Right atrium auricular region (tissue), 2 donors: ENCODE measurements at places on chromosomes 13 and 19.

DNA sequence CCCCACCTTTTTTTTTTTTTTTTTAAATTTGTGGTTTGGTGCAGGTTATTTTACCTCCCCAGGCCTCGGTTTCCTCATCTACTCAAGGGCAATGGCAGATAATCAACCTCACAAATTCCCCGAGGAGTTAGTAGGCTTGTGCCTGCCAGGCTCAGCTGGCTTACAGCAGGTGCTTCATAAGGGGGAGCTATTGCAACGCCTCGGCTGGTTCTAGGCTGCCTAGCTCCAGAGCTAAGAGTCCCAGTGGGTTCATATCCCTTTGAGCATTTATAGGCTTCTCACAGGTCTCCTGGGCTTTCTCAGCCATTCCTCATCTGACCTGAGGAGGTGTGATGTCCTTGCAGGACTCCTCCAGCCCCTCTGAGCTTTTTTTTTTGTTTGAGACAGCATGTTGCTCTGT lies 10.6 kb downstream of the BCKDHA start:
- peak overlapping the region; percentile 71 for H3K27ac ChIP-seq
- no peak overlapping the region for H3K4me3 ChIP-seq
- H3K36me3 ChIP-seq = peaks cover 9% of the 10 kb centered on the region
- peaks cover 50% of the 10 kb centered on the region for H3K4me1 ChIP-seq
- no peaks in the 10 kb centered on the region for H3K27me3 ChIP-seq
- DNase-seq = no peak

DNA sequence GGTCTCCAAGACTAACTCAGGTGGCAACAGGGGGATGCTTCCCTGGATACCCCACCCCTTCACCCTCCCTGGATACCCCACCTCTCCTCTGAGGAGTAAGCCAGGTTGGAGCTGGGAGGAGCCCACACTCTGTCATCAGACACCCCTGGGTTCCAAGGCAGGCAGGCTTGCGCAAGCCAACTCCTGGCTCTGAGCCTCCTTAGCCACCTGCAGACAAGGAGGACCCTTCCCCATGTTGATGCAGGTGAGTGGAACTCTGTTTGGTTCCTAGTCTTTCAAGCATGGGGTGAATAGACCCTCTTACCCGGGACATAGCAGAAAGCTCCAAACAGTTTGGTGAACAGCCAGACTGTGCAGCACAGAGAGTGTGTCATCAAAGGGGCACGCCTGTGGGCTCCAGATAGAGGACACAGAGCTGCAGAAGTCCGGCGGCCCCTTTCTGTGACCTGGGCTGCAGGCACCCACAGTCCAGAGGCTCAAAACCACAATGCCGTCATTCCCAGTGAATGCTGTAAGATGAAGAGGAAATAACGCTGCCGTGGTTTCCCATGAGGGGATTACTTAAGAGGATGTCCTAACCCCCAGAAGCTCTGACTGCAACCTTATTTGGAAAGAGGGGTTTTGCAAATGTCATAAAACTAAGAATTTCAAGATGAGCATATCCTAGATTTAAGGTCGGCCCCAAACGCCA lies 12.1 kb upstream of the HAS1 start:
- no peak overlapping the region for H3K4me3 ChIP-seq
- H3K4me1 ChIP-seq = no peaks in the 10 kb centered on the region
- no peaks in the 10 kb centered on the region for H3K27me3 ChIP-seq
- no peaks in the 10 kb centered on the region for H3K36me3 ChIP-seq
- peak; percentile 81 for DNase-seq
- no peak overlapping the region for H3K27ac ChIP-seq

DNA sequence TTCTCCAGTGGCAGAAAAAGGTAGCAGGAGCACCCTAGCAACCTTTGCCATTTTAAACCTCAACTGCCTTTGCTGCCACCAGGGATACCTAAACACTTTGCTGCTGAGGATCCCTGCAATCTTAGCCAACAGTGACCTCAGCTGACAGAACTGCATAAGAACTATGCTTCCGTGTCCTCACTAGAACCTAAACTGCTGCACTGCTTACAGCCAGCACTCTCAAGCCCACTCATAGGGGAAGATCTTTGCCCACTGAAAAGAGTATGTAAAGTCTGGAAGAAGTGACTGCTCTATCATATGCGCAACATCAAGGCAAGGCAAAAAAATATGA lies 270.0 kb upstream of the PCDH20 start:
- no peaks in the 10 kb centered on the region for H3K36me3 ChIP-seq
- H3K27me3 ChIP-seq = no peaks in the 10 kb centered on the region
- no peak overlapping the region for H3K27ac ChIP-seq

DNA sequence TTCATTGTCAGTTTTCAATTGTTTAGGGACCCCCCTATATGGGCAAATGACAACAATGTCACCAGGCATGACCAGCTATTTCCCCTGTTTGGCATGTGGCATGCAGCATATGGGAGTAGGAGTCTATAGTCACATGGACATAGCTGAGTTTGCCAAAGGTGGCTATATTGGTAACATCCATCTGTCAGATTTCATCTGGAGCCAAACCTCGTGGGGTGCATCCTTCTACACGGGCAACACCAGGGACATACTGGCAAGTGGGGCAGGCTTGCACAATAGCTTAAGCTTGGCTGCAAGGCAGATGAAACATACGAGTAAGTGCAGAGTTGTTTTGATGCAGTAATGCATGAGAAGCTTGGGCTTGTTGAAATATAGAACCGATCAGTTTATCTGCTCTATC lies 24.5 kb upstream of the ZNF816 start:
- no peak for DNase-seq
- H3K4me3 ChIP-seq = no peak overlapping the region
- no peaks in the 10 kb centered on the region for H3K4me1 ChIP-seq
- H3K27ac ChIP-seq = no peak overlapping the region
- H3K27me3 ChIP-seq = no peaks in the 10 kb centered on the region

DNA sequence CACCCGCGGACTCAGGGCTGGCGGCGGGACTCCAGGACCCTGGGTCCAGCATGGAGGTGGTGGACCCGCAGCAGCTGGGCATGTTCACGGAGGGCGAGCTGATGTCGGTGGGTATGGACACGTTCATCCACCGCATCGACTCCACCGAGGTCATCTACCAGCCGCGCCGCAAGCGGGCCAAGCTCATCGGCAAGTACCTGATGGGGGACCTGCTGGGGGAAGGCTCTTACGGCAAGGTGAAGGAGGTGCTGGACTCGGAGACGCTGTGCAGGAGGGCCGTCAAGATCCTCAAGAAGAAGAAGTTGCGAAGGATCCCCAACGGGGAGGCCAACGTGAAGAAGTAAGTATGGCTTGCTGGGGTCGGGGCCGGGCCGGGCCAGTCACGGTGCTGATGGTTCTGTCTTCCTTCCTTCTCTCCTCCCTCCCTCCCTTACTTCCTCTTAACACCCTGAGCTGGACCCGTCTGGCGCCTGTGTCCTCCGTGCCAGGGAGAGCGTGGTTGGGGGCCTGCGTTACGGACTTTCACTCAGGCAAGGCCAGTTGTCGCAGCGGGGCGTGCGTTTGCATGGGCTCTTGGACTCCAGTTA lies 1.4 kb downstream of the STK11 start:
- H3K4me3 ChIP-seq = peak overlapping the region; percentile 79
- H3K27me3 ChIP-seq = no peaks in the 10 kb centered on the region
- H3K4me1 ChIP-seq = peaks cover 58% of the 10 kb centered on the region
- peak overlapping the region; percentile 89 for H3K27ac ChIP-seq

DNA sequence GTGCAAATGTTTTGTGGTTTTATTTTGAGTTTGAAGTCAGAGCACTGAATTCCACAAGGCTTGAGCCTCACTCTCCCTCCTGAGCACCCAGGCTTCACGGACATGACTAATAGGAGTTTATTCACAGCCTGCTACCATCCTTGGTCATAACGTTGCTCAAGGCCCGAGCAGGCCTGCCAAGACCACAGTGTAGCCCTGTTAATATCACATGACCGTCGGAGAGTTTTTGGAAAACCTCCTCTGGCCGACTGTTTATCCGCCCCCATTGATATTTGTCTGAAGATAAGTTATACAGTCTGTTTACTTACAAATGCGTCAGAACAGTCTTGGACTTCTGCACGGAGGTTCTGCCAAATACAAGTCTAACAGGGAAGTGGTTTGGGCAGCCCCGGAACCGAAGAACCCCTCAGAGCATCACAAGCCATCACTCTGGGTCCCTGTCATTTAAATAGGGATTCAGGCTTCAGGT lies 89.9 kb downstream of the COL4A2 start:
- H3K27ac ChIP-seq = peak overlapping the region; percentile 83
- peak; percentile 98 for DNase-seq
- no peak overlapping the region for H3K4me3 ChIP-seq

DNA sequence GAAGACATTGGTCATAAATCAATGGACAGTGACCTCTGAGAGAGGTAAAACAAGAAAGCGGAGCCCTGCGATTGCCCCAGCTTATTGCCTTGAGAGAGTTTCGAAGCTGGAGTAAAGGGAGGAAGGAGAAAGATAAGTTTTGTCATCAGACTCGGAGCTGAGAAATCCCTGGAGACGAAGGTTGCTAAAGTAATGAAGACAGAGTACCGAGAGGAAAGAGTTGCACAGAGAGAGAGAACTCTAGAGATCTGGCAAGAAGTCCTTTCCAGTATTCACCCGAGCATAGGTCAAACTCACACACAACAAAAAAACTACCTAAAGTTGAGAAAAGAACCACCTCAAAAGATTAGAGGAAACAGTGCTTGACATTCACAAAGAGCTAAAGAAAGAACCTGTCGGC lies 472.0 kb downstream of the DACH1 start:
- H3K27me3 ChIP-seq = no peaks in the 10 kb centered on the region

DNA sequence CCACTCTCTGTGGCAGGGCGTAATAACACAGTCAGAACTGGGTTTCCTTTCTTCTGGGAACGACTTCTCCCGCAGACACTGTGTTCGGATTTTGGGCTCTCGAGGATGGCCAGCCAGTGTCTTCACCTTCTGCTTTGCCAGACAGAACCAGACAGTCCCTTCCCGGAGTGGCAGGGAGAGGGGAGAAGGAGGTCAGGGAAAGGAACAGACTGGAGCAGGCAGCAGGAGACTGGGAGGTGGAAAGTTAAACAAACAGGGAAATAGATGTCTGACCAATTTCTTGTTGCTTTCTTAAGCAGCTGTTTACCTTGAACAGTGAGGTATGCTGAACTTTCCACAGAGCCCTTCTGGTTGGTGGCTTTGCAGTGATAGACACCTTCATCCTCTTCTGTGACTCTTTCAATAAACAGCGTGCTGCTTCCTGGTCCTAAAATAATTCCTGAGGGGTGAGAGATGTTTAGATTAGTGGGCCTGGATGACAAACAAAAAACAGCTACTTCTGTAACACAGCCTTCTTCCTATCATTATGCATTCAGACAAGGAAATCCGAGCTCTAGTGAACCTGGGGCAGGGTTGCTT lies 137.6 kb downstream of the FLT1 start:
- H3K27ac ChIP-seq = peak overlapping the region; percentile 69
- H3K27me3 ChIP-seq = no peaks in the 10 kb centered on the region
- DNase-seq = no peak
